GM10248 (cell line): ENCODE measurements at places on chromosomes 5 and 9.

DNA sequence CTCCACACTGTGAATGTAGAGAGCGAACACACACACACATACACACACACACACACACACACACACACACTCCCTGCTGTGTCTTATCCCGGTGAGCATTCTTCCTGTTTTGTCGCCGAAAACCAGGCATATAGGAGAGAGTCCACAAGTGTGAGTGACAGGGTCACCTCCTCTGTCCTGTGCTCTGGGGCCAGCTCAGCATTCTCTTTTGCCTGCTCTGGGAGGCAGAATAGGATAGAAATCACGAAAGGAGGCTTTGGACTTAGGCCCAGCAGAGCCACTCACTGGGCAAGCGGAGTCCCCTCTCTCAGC lies 3.0 kb downstream of the LAMC3 start:
- no peak for DNase-seq

DNA sequence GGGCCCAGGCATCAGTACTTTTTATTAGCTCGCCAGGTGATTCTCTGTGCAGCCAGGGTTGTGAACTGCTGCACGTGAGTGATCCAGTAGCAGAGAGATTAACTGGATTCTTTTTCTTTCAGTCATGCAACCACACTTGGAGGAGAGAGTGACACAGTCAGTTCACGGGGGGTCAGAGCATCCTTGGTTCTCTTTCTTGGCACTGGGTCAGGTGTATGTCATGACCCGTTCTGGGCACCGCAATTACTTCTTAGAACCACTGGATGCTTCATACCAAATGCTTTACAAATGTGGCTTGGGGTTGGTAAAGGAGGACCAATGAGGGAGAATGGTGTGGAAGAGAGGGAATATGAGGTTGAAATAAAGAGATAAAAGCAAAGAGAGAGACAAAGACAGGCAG lies 368.7 kb downstream of the MLLT3 start:
- no peak for DNase-seq

GRCh38 chr9:103041961-103042360 lies 46.8 kb downstream of the CYLC2 start:
- no peak for DNase-seq

DNA sequence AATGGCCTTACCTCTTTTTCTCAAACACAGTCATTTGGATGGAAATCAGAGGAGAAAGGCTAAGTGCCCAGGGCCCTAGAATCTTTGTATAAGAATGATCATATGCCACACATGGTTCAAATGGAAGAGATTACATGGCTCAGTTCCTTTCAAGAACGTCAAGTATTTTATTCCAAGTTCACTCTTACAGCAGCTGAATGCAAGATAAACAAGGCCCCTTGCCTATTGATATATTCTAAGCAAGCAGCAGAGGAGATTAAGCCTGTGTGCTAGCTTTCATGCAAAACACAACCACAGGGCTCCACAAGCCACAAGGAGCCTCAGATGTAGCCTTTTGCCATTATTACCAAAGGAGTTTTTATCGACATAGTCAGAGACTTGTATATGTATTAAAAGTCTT lies 55.3 kb upstream of the SLCO6A1 start:
- DNase-seq, result no peak

DNA sequence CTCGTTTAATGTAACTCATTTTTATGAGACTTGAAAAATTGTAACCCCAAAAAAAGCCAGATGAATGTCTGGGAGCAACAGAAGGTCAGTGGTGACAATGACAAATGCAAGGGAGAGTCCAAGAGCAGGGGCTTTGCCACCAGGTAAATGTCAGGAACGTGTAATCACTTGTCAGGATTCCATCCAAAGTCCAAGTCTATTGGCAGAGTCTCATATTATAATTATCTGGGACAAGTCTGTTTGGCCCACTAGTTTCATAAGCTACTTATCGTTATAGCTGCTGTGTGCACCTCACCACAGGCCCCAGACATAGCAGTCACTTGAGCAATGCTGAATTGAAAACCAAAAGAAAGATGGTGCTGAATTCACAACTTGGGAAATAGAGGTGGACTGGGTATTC lies 180.8 kb downstream of the DNAH5 start:
- DNase-seq, result no peak

DNA sequence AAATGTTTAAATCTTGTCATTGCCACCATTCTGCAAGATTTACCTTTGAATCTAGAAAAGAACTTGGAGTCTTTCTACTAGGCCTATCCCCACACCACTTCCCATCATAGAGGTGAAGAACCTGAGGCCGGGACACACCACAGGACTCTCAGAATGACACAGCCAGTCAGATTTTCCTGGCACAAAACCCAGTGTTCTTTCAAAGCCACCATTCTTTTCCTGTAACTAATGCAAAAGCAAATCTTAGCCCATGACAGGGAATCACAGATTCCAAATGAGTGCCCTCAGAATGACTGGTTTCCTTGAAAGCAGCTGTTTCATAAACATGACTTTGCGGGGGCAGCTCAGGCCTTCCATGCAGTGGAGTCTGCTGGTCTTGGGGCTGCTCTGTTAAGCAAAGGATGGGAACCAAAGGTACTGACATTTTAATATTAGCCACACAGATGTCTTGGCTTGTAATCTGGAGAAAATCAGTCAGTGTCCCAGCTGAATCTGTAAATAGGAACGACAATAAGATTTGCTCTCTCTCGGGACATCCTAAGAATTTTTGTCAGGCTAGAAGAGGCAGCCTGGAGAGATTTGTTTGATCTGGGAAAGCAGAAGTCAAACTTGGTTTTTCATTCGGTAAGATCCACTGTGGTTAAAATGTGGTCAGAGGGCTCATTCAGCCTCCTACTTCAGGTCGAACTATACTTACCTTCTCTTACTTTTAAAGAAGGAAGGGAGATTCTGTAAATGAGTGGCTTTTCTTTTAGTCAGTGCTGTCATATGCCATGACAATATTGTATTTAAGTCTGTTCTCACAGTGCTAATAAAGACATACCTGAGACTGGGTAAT lies 115.1 kb downstream of the PALM2AKAP2 start:
- DNase-seq, result peak; percentile 33

- DNase-seq, result peak; percentile 46
Observed at GRCh38 chr9:76562511-76562911, 103.5 kb downstream of the GCNT1 start.

- DNase-seq, result no peak
Observed at GRCh38 chr5:54644226-54644625, 126.7 kb downstream of the SNX18 start.

DNA sequence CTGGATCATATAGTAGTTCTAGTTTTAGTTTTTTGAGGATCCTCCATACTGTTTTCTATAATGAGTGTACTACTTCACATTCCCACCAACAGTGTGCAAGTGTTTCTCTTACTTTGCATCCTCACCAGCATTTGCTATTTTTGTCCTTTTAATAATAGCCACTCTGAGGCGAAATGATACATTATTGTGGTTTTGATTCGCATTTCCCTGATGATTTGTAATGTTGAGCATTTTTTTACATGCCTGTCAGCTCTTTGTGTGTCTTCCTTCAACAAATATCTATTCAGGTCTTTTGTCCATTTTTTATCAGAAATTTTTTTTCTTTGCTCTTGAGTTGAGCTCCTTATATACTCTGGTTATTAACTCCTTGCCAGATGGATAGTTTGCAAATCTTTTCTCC lies 114.0 kb downstream of the ADAMTSL1 start:
- no peak for DNase-seq

DNA sequence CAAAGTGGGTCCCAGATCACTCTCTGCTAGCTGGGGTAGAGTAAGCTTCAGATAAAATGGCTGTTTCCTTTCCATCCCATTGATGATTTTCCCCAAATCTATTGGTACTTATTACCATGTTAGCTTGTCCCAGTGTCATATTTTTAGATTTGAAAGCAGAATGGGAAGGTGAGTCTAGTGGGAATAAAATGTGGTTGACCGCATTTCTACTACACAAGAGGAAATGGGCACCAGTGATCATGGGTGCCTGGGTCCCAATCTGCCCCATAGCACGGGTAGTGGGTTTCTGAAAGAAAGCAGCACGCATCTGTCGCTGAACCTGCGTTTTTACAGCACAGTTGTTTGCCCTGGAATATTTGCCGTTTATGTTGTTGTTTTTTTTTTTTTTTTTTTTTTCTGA lies 20.1 kb downstream of the DAPK1 start:
- DNase-seq, result no peak

GRCh38 chr9:111483858-111484571 lies at the start of gene ECPAS:
TSS of gene ECPAS (minus strand) at chr9:111484383. CDS start at chr9:111472918, 11,465 bp downstream.
- peak; percentile 89 for DNase-seq

- DNase-seq, result no peak
Observed at GRCh38 chr9:17875886-17876285, 297.0 kb downstream of the SH3GL2 start.

- DNase-seq, result no peak
Observed at GRCh38 chr9:109454601-109455155, 43.4 kb downstream of the PTPN3 start.

- peak; percentile 48 for DNase-seq
Observed at GRCh38 chr9:124940521-124940893, 376 bp downstream of the GOLGA1 start.

DNA sequence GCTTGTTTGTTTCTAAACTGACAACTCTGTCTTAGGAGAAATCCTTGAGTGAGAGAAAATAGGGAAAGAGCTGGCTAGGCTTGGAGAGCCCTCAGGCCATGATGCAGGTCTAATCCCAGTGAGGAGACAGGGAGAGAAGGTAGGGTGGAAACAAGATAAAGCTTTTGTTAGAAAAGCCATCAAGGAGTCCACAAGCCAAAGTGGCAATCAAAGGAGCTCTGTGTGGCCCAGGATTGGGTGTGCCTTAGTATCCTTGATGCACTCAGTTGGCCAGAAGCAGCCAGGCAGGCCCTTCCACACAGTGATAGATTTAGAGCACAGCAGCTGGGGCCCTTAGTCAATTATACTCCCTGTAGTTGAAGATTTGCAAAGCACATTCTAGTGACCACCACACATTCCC lies 73.9 kb downstream of the ALDH7A1 start:
- DNase-seq, result no peak

DNA sequence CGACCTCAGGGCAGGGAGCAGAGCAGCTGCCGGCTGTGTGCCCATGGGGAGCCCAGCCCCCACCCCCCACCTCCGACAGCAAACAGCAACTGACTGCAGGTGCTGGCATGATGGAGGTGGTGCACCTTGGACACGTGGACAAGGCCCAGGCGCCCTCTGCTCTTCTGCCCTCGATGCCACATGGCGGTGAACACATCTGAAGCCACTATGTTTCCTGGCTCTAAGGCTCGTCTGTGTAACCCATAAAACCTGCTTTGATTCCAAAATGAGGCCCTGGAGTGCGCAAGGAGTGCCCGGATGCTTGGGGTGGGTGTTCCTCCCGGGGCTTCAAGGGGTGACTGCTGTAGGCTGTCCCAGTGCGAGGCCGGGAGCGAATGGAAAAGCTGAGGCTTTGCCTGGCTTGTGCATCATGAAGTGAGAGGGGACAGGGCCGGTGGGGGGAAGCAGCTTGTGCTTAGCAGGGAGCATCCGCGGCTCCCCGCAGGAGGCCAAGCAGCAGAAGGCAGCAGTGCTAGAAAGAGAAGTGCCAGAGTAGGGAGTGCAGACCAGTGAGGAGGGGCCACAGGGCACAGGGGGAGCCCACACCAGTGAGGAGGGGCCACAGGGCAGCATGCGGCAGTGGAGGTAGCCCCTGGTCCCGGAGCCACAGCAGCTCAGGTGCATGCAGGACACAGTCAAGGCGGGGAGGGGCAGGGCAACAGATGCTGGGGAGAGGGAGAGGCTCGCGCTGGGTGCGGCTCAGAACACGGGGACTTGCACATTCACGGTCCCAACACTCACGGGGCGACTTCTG lies 30.0 kb downstream of the NKD2 start:
- DNase-seq, result no peak

GRCh38 chr5:40481241-40481640 lies 198.5 kb upstream of the PTGER4 start:
- DNase-seq, result no peak

- no peak for DNase-seq
Observed at GRCh38 chr9:38345851-38346755, 46.4 kb upstream of the ALDH1B1 start.
